Mesenchymal stem cell (in vitro differentiated cells and primary cell): ENCODE measurements at places on chromosomes 12 and 14.

DNA sequence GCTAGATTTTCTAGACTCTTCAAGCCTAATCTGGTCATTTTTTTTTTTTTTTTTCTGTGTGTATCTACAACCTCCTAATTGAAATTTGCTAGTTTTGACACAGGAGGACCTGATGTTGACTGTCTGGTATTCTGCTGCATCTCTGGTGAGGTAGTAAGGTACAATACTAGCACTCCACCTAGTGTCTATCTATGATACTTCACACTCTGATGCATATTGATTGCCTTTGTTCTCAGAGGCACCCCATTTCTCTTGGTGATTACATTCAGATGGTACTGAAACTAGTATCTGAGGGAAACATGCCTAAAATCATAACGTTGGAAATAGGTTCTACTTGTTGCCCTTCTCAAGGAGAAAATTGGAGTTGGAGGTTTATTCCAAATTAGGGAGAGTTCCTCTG lies 930.5 kb upstream of the NOVA1 start:
- peaks cover 9% of the 10 kb centered on the region for H3K36me3 ChIP-seq
- H3K27me3 ChIP-seq, result no peaks in the 10 kb centered on the region
- no peak overlapping the region for H3K27ac ChIP-seq
- no peak overlapping the region for H3K4me3 ChIP-seq

DNA sequence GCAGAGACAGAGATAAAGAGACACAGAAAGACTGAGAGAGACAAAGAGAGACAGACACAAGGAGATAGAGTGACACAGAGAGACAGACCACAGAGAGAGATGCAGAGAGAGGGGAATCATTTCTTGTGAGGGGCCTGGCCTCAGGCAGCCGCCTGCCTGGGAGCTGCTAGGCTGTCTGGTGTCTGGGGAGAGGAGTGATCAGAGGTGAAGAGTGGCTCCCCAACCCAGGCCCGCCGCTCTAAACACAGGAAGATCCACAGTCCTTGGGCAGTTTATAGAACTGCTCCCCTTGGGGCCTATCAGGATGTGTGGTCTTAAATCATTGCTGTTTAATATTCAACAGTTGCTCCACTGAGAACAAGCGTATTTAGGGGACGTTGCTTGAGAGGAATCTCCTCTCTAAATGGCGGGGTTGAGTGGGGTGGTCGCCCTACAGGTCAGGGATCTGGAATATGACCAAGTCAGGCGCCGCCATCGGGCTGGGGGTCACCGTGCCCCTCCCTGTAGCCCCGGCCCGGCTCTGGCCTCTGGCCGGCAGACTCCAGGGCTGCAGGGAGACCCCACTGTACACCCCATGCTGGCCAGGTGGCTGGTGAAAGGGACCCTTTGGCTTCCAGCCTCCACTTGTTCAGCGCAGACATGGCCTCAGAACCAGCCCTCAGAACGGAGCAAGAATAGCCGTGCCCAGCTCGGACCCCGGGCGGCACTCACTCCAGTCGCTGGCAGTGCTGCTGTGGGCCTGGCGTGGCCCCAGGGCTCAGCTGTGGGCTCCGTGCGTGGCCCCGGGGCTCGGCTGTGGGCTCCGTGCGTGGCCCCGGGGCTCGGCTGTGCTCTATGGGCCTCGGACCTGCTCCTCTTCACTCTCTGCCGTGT lies 89.4 kb downstream of the GALNT9 start:
- no peaks in the 10 kb centered on the region for H3K4me1 ChIP-seq
- no peak for DNase-seq
- H3K36me3 ChIP-seq, result no peaks in the 10 kb centered on the region
- no peak overlapping the region for H3K27ac ChIP-seq

DNA sequence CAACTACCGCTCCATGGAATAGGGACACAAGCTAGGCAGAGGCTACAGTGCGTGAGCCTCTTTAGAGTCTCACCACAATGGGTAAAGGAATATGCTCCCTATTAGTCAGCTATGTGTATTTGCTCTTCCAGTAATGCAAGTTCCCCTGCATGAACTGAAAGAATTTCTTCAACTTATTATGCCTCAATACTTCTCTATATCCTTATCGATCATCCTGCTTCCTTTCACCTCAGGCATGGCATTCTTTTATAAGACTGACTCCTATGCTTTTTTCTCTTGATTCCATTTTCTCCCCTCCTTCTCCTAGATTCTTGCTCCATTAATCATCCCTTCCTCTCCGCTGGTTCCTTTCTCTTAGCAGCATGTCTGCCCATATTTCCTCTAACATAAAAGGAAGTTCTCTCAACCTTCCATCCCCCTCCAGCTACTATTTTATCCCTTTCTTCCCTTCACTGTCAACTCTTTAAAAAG lies 94.5 kb upstream of the CPM start:
- no peaks in the 10 kb centered on the region for H3K27me3 ChIP-seq
- no peak overlapping the region for H3K27ac ChIP-seq
- peaks cover 8% of the 10 kb centered on the region for H3K4me1 ChIP-seq
- H3K36me3 ChIP-seq, result no peaks in the 10 kb centered on the region
- DNase-seq, result peak; percentile 24

- H3K27me3 ChIP-seq, result no peaks in the 10 kb centered on the region
- no peaks in the 10 kb centered on the region for H3K36me3 ChIP-seq
- H3K27ac ChIP-seq, result no peak overlapping the region
- no peak overlapping the region for H3K4me3 ChIP-seq
- peaks cover 2% of the 10 kb centered on the region for H3K4me1 ChIP-seq
These were observed 62.7 kb downstream of the KIF26A start for GRCh38 chr14:104201063-104201462.

DNA sequence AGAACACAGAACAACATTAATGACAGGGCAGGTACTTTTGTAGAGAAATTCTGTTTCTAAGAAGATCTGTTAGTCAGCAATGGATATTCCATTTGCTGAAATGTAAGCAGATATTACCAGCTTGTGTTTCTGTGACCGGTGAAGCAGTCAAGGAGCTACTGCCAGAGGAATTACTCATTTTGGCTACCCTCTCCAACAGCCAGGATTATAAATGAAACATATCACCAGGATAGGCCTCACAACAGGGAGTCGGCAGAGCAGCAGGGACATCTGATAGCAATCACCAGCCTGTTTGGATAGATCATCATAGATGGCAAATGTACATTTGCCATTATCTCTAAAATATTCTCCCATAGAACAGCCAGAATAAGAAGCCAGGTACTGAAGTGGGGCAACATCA lies 440.7 kb downstream of the KCNH5 start:
- H3K36me3 ChIP-seq, result no peaks in the 10 kb centered on the region
- H3K27me3 ChIP-seq, result no peaks in the 10 kb centered on the region
- H3K4me1 ChIP-seq, result no peaks in the 10 kb centered on the region
- H3K27ac ChIP-seq, result no peak overlapping the region

GRCh38 chr12:39033782-39034181 lies 128.4 kb upstream of the CPNE8 start:
- no peaks in the 10 kb centered on the region for H3K4me1 ChIP-seq
- no peak for DNase-seq
- no peak overlapping the region for H3K4me3 ChIP-seq
- no peaks in the 10 kb centered on the region for H3K36me3 ChIP-seq

DNA sequence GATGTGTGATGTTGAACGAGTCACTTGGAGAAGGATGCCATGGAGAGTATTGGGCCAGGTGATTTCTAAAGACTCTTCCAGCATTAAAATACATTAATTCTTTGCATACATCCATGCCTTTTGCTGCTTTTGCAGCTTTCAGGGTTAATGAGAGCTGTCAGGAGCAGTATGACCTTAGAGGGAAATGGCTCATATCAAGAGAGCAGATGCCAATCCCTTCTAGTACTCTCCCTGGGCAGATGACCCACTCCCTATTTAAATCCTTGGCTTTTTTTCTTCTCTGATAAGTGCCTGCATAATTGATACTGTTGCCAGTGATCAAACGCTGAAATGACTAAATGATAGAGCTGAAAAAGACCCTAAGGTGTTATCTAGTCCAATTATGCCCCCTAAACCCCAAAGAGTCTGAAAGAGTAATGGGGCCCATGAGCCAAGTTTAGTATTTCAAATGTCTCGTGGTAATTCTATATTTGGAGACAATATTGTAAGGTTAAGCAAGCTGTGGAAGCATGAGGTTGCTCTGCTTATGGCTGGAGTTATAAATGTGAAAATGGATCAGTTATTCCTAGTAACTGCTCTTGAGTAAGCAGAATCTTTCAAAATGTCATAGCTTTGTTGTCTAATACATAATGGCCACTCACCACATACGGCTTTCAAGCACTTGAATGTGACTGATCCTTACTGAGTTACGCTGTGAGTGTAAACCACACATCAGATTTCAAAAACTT lies 137.3 kb downstream of the ETV6 start:
- peaks cover 3% of the 10 kb centered on the region for H3K36me3 ChIP-seq
- DNase-seq, result no peak
- H3K27ac ChIP-seq, result no peak overlapping the region
- H3K4me1 ChIP-seq, result no peaks in the 10 kb centered on the region
- no peaks in the 10 kb centered on the region for H3K27me3 ChIP-seq

GRCh38 chr12:107231303-107231702 lies 138.0 kb upstream of the CRY1 start:
- no peak overlapping the region for H3K4me3 ChIP-seq
- no peaks in the 10 kb centered on the region for H3K36me3 ChIP-seq
- DNase-seq, result no peak
- H3K4me1 ChIP-seq, result no peaks in the 10 kb centered on the region
- H3K27me3 ChIP-seq, result peaks cover 62% of the 10 kb centered on the region

- H3K4me3 ChIP-seq, result no peak overlapping the region
- peaks cover 4% of the 10 kb centered on the region for H3K4me1 ChIP-seq
- peaks cover 6% of the 10 kb centered on the region for H3K36me3 ChIP-seq
- H3K27ac ChIP-seq, result no peak overlapping the region
These were observed 903 bp downstream of the PARPBP start for GRCh38 chr12:102120886-102121285.

GRCh38 chr12:29591140-29592020 lies 93.9 kb upstream of the OVCH1 start:
- H3K4me3 ChIP-seq, result no peak overlapping the region
- H3K27me3 ChIP-seq, result no peaks in the 10 kb centered on the region
- no peaks in the 10 kb centered on the region for H3K36me3 ChIP-seq
- no peaks in the 10 kb centered on the region for H3K4me1 ChIP-seq

- peak overlapping the region; percentile 98 for H3K4me3 ChIP-seq
- H3K4me1 ChIP-seq, result peaks cover 8% of the 10 kb centered on the region
- DNase-seq, result peak; percentile 75
- H3K27me3 ChIP-seq, result no peaks in the 10 kb centered on the region
These were observed 406 bp downstream of the TMEM263 start for GRCh38 chr12:106956048-106956578.

- H3K4me1 ChIP-seq, result no peaks in the 10 kb centered on the region
- DNase-seq, result peak; percentile 21
- peak overlapping the region; percentile 74 for H3K27ac ChIP-seq
- H3K27me3 ChIP-seq, result no peaks in the 10 kb centered on the region
- peak overlapping the region; percentile 21 for H3K4me3 ChIP-seq
These were observed 41.4 kb downstream of the HECTD1 start for GRCh38 chr14:31166271-31166561.

DNA sequence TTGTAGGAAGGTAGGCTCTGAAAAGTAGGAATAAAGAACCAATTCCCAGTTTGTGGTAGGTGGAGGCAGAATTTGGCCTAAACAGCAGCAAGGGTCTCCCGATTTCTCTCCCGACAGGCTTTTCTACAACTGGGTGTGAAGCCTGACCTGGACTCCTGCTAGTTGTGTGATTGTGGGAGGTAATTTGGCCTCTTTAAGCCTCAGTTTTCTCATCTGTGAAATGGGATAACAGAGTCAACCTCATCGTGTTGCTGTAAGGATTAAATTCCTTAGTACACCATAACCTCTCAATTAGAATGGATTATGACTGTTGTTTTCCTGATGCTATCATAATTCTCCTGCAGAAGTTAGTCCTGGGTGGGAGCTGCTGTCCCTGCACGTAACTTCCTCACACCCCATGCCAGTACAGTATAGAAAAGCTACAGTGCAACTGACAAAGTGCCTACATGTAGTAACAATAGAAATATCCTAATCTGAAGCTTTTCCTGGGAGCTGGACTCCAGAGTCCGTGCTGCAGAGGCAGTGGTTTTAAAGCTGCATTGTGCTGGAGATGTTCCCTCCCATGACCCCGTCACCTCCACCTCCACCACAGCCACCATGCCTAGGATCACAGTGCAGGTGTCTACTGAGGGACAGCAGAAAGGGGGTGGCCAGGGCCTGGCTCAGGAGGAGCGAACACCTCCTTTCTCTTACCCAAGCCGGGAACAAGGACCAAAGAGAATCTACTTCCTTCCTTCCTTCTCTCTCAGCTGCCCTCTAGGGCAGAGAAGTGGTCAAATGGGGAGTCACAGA lies 76.5 kb downstream of the FBXL14 start:
- H3K4me1 ChIP-seq, result peaks cover 22% of the 10 kb centered on the region
- H3K4me3 ChIP-seq, result no peak overlapping the region
- no peaks in the 10 kb centered on the region for H3K36me3 ChIP-seq
- no peak overlapping the region for H3K27ac ChIP-seq
- H3K27me3 ChIP-seq, result no peaks in the 10 kb centered on the region
- no peak for DNase-seq

DNA sequence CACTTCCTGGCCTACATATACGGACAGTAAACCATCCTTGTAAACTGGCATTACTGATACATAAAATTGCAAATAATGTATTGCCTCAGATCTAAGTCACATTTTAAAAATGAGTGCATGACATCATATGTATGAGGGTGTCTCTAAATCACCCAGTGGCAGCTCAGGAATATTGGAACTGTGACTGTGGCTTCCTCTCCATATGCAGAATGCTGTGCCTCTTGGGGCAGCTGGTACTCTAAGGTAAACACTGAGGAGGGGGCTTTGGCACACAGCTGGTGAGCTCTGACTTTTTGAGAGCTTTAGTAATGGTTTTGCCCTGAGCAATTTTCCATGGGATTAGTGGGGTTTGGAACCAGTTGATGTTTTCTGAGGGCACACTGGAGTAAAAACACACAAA lies 263.7 kb downstream of the BMP4 start:
- H3K27ac ChIP-seq, result no peak overlapping the region
- no peak overlapping the region for H3K4me3 ChIP-seq
- no peaks in the 10 kb centered on the region for H3K4me1 ChIP-seq
- H3K36me3 ChIP-seq, result no peaks in the 10 kb centered on the region
- no peak for DNase-seq
- no peaks in the 10 kb centered on the region for H3K27me3 ChIP-seq

DNA sequence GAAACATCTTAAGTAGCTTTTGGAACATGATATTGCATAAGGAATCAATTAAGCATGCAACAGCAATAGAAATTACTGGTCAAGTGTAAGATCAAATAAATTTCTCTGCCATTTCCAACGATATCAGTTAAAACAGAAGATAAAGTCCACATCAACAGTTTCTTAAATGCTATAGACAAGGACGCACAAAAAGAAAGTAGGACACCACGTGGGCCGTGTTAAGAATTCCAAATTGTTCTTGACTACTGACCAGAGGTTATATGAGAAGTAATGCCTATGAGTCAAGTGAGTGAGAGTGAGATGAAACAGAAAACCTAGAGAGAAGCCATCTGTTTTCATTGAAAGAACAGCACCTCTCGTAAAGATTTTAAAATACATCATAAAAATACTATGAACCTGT lies 318.2 kb downstream of the TMEM117 start:
- DNase-seq, result no peak
- H3K36me3 ChIP-seq, result no peaks in the 10 kb centered on the region
- no peak overlapping the region for H3K27ac ChIP-seq

- no peak overlapping the region for H3K4me3 ChIP-seq
- no peaks in the 10 kb centered on the region for H3K4me1 ChIP-seq
- no peak overlapping the region for H3K27ac ChIP-seq
- no peaks in the 10 kb centered on the region for H3K36me3 ChIP-seq
These were observed 26.5 kb upstream of the RIC8B start for GRCh38 chr12:106747973-106748436.

- H3K27ac ChIP-seq, result no peak overlapping the region
- H3K4me3 ChIP-seq, result peak overlapping the region; percentile 37
- no peaks in the 10 kb centered on the region for H3K27me3 ChIP-seq
These were observed 91.7 kb downstream of the GLT1D1 start for GRCh38 chr12:128944956-128945355.

- no peak for DNase-seq
- no peak overlapping the region for H3K4me3 ChIP-seq
- H3K27ac ChIP-seq, result no peak overlapping the region
These were observed 67.9 kb downstream of the KCNK10 start for GRCh38 chr14:88255196-88255595.
